ENCODE measurements at places on chromosomes 11 and 22.

GRCh38 chr22:23223569-23224317 is 43.4 kb downstream of the BCR start:
- no peak for DNase-seq

DNA sequence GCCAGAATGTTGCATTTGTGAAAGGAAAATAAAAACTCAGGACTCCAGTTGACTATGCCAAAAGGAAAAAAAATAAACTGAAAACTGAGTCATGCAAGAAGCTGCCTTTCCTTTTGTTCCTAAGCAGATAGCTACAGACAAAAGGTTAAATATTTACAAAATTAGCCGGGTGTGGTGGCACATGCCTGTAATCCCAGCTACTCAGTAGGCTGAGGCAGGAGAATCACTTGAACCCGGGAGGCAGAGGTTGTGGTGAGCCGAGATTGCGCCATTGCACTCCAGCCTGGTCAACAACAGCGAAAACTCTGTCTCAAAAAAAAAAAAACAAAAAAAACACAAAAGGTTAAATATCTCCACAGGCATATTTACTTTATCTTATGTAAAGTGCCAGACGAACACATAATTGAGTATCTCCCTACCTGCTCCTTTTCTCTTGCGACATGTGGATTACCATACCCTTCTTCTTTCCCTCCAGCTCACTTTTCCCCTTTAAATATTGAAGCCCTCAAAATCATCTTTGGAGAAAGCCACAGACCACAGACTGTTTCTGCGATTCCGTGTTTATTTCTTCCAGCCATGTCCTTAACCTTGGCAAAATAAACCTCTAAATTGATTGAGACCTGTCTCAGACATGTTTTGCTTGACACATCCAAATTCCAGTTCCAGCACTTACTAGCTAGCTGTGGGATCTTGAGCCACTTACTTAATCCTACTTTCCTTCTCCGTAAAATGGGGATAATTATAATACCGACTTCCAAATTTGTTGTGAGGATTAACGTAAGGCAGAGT is 2.3 kb upstream of the SMPD1 start:
- DNase-seq = no peak

GRCh38 chr11:13098616-13099289 is 89.6 kb downstream of the RASSF10 start:
- no peak for DNase-seq

DNA sequence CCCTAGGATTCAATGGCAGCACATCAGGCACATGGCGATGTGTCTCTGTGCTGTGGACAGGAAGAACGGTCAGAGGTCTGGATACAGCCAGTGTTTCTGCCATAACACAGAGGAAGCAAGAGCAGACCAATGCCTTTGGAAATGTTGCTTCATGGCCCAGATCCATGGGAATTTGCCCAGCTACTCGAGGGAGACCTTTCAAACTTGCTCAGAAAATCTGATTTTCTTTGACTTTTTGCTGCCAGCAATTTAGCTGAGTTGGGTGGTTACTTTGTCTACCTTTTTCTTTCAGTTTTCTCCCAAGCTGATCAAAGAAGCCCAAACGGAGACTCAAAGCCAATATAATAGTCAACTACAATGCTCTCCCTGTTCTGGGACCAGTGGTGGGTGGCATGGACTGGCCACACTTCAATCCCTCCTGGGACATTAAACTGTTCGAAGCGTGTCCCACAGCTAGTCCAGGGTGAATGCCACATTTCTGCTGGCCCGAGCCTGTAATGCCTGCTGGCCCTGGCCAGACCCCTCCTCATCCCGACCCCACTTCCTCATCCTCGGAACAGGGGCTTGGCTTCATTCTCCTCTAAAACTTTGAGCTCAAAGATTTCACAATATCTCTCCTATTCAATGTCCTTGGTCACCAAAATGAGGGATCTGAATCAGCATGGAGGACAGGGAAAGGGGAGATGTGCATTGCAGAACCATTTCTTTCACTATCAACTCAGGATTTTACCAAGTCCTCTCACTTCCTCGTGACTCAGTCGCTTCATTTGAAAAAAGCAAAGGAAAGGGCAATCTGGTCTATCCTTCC is 93.3 kb downstream of the ABTB2 start:
- DNase-seq = no peak

- no peak for DNase-seq
These were observed 2219.9 kb downstream of the LRRC4C start for GRCh38 chr11:39239553-39239952.

- no peak for DNase-seq
These were observed 880.6 kb downstream of the LUZP2 start for GRCh38 chr11:25377466-25377865.

GRCh38 chr22:19105867-19106802 is 16.1 kb downstream of the DGCR2 start:
- DNase-seq = peak; percentile 15

DNA sequence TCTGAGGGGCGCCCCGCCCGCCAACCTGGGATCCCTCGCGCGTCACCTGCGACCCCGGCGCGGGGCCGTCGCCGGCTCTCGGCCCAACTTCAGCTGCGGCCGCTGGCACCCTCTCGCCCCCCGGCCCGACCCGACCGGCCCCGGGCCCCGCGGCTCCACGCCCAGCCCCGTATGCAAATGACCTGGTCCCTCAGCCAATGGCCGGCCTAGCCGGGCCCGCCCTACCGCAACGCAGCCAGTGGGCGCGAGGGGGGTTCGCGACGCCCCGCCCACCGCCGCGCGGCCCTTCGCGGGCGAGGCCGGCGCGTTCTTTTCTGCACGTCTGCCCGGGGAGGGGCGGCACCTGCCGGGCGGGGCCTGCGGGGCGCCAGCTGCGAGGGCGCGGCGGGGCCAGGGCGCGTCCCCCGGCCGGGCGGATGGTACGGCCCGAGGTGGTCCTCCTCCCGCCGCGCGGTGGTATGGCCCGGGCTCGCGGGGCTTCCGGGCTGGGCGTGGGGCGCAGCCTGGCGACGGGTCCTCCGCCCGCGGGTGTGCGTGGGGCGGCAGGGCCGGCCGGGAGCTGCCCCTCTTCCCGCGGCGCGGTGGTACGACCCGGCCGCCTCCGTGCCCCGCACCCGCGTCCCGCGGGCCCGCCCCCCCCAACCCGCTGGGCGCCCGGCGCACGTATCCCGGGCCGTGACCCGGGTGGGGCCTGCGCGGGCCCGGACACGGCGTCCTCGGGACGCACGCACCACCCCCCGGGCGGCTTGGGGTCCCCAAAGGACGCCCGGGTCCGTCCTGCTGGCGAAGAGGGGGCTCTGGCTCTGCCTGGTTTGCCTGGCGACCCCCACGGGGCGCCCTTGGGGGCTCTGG is 7.7 kb upstream of the PHRF1 start:
- DNase-seq = peak; percentile 86

DNA sequence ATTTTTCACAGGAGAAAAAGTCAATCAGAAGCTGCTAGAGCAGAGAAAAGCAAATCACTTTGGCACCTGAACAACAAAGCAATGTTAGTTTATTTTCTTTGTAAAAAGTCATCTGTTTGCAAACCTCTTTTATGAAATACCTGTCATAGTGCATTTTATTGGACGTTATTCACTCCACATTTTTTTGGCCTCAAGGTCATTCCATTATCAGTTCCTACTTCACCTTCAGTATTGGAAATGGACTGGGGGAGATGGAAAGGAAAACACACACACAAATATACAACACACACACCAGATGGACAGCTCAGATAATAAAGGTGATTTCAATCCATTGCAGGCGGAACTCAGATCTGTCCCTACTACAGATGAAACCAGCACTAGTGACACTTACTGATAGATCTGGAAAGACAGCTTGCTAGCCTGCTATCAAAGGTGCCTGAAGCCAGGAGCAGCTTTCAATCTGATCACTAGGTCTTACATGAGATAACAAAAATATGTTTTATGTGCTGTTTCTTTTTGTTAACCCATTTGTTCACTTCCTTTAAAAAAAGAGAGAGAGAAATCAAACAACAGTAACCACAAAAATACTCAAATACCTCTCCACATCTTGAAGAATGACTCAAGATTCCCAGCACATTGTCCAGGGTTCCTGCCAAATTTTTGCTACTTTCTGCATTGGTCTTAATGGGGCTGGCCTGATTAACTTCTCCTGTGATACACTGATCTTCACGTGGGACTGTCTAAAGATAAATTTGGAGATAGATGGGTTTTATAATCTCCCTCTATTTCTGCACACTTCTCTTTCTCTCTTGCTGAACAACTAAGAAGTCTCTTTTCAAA is 844.3 kb upstream of the TENM4 start:
- DNase-seq = no peak

- no peak for DNase-seq
These were observed 5.8 kb downstream of the TSSK2 start for GRCh38 chr22:19136915-19137314.

DNA sequence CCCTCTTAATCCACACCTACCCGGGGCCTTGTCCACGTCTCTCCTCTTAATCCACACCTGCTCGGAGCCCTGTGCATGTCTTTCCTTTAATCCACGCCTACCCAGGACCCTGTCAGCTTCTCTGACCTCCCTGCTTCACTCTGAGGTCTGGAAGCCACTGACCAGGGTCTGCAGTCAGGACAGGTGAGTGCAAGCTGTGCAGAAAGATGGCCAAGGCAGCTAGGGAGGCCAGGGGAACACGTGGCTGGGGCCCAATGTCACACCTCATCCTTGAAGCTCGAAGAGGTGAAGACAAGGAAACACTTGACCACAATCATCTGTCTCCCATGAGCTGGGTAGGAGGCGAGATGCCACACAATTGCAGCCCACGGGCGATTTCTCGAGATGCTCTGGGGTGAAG is 1516.9 kb downstream of the BRD1 start:
- no peak for DNase-seq

GRCh38 chr11:124752471-124753102 is 532 bp upstream of the VSIG2 start:
- no peak for DNase-seq

GRCh38 chr11:4589017-4589416 is 4.8 kb upstream of the OR52I1 start:
- DNase-seq = no peak

DNA sequence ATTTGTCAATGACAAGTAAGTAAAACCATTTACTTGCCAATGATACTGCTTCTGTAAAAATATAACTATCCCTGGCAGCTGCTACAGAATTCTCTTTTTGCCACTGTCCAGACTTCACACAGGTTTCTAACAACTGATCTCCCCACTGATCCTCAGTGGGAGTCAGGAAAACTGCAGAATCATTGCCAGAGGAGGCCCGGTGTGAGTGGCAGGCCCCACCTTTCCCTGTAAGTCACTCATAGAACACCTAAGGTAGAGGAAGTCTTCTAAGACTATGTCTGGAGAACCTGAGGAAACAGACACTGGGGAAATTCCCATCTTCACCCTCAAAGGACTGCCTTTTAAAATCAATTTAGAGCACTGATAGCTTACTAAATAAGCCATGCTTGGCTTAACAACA is 66.3 kb downstream of the ZC3H12C start:
- no peak for DNase-seq

- DNase-seq = no peak
These were observed 41.3 kb upstream of the ETS1 start for GRCh38 chr11:128628686-128629085.

DNA sequence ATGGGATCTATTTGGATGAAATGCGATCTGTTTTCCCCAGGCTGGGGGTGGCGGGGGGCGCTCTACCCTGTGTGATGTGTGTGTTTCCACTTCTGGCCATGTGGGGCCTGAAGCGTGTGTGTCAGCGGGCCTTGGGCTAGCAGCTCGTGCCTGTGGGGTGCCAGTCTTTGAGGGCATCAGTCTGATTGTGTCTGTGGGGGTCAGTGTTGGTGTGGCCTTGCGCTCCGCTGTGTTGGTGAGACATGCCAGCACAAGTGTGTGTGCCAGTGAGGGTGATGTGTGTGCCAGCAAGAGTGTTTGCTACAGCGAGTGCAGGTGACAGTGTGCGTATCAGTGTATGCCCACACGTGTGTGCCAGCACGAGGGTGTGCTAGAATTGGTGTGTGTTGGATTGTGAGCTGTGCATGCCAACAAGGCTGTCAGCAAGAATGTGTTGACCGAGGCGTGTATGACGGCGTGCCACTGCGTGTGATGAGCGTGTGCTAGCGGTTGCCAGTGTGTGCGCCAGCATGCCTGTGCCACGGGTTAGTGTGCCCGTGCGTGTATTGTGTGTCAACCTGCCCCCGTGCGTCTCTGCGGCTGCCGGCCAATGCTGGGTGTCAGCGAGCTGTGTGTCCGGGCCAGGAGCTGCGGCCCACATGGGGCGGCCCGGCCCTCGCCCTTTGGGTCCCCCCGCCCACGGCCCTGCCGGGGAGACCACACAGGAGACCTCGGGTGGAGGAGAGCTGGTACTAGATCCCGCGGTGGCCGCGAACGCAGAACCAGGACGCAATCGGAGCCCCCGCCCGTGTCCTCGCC is 519 bp downstream of the ARRB1 start:
- no peak for DNase-seq

- no peak for DNase-seq
These were observed 6.3 kb downstream of the ALDH3B2 start for GRCh38 chr11:67668192-67668551.

GRCh38 chr11:2664376-2664775 is 35.4 kb downstream of the KCNQ1OT1 start:
- no peak for DNase-seq

DNA sequence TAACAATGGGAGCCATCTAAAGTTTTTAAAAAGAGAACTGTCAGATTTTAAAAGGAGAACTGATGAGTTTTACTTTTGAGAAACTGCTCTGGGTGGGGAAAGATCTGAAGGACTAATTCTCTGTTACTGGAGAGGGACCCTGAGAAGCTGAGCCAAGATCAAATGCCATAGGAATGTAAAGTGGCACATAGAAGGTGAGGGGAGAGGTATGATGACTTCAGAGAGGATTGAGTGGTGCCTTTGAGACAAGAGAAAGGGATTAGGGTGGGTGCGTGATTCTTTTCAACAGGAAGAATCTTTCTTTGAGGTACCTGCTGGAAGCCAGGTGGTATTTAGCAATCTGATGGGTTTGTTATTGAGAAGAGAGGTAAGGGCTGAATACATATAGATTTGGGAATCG is 9.0 kb downstream of the CRKL start:
- no peak for DNase-seq

GRCh38 chr11:33724644-33725035 is 11.6 kb downstream of the CD59 start:
- no peak for DNase-seq

- no peak for DNase-seq
These were observed 741 bp downstream of the PHRF1 start for GRCh38 chr11:576811-577610.

- DNase-seq = no peak
These were observed 12.8 kb downstream of the SAA4 start for GRCh38 chr11:18223591-18224387.

- no peak for DNase-seq
These were observed 65.5 kb downstream of the C11orf91 start for GRCh38 chr11:33635161-33635560.
